Naive thymus-derived CD4-positive, alpha-beta T cell (primary cell): ENCODE measurements at places on chromosomes 12 and 14. TPM values are rescaled to one million over a fixed set of nuclear protein-coding genes. Genes with fewer than 3 reads are reported as not detected.

Gene KRT86
- polyA plus RNA-seq: not detected

Gene AKAP3
- 2.5 TPM for polyA plus RNA-seq

Gene ZNF605
- 1.6 TPM for polyA plus RNA-seq

Gene EML1
- not detected for polyA plus RNA-seq

Gene ADAMTS20
- not detected for polyA plus RNA-seq

Gene NID2
- polyA plus RNA-seq: not detected

Gene SRGAP1
- polyA plus RNA-seq: 0.07 TPM

Gene KRT83
- polyA plus RNA-seq: not detected

Gene POTEM
- polyA plus RNA-seq: not detected

Gene CCDC196
- not detected for polyA plus RNA-seq

DNA sequence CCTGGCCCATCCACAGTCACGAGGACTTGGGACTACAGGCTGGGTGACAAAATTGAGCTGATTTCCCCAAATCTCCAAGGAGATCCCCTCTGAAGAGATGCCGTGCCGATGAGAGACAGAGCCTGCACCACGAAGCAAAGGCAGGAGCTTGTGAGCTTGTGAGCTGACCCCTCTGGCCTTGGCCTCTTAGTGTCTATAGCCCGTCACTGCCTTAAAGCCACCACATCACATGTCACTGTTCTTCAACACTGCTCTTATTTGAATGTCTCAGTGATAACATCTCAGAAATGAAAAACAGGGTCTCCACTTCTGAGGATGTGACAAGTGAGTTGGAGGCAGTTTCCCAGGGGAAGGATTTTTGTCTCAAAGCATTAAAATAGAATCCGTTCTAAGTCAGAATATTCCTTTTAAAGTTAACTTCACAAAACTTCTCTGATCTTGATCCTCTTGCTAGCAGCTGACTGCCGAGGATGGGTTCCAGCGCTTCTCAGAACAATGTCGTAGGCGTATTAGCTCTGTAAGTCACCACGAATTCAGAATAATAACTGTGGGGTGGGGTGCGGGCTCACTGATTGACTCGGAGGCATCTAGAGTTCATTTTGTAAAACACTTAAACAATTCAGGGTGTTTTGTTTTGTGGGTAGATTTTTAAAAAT, 37.5 kb downstream of the CHST11 start:
- H3K4me1 ChIP-seq: peaks cover 72% of the 10 kb centered on the region
- peak; percentile 51 for DNase-seq
- no peaks in the 10 kb centered on the region for H3K36me3 ChIP-seq
- H3K27ac ChIP-seq: peak overlapping the region; percentile 42
- no peaks in the 10 kb centered on the region for H3K27me3 ChIP-seq
- H3K4me3 ChIP-seq: peak overlapping the region; percentile 18

- no peak overlapping the region for H3K27ac ChIP-seq
- H3K36me3 ChIP-seq: no peaks in the 10 kb centered on the region
- DNase-seq: no peak
- no peaks in the 10 kb centered on the region for H3K27me3 ChIP-seq
Measured at GRCh38 chr14:67882986-67883555, 63.5 kb downstream of the RAD51B start.

- peak overlapping the region; percentile 71 for H3K4me3 ChIP-seq
- H3K36me3 ChIP-seq: peaks cover 6% of the 10 kb centered on the region
- peaks cover 29% of the 10 kb centered on the region for H3K4me1 ChIP-seq
- DNase-seq: peak; percentile 82
Measured at GRCh38 chr12:112013601-112014402, 576 bp downstream of the ERP29 start.

DNA sequence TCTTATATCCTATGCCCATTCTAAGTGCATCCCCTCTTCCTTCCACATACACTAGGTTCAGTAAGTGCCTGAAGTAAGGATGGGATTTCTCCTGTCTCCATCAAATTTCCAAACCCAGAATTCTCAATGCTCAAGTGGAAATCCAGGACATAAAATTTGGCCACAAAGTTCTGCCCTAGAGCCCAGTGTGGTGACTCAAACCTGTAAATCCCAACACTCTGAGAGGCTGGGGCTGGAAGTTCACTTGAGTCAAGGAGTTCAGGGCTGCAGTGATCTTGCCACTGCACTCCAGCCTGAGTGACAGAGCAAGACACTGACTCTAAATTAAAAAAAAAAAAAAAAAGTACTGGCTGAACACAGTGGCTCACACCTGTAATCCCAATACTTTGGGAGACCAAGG, 4.5 kb upstream of the ARF3 start:
- H3K27me3 ChIP-seq: no peaks in the 10 kb centered on the region
- peaks cover 5% of the 10 kb centered on the region for H3K36me3 ChIP-seq
- no peak overlapping the region for H3K27ac ChIP-seq
- H3K4me3 ChIP-seq: no peak overlapping the region
- no peak for DNase-seq

GRCh38 chr12:122126713-122127597, 47.1 kb downstream of the IL31 start:
- H3K27ac ChIP-seq: no peak overlapping the region
- peaks cover 8% of the 10 kb centered on the region for H3K4me1 ChIP-seq
- H3K27me3 ChIP-seq: no peaks in the 10 kb centered on the region
- DNase-seq: no peak

DNA sequence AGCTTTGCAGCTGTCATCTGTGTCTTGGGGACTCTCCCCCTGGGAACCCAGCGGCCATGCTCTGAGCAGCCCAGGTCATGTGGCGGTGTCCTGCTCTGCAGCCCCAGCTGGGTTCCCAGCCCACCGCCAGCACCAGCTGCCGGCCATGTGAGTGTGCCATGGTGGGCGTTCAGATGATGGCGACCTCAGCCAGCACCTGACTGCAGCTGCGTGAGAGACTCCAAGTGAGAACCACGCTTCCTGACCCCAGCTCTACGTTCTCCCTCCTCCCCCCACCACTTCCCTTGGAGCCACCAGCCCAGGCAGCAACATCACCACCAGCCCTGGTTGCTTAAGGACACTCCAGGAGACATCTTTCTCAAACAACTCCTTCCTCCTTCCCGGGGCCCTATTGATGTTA, 68.8 kb downstream of the SLC24A4 start:
- no peak overlapping the region for H3K27ac ChIP-seq
- DNase-seq: no peak
- H3K4me3 ChIP-seq: no peak overlapping the region
- no peaks in the 10 kb centered on the region for H3K27me3 ChIP-seq
- H3K36me3 ChIP-seq: no peaks in the 10 kb centered on the region
- no peaks in the 10 kb centered on the region for H3K4me1 ChIP-seq

DNA sequence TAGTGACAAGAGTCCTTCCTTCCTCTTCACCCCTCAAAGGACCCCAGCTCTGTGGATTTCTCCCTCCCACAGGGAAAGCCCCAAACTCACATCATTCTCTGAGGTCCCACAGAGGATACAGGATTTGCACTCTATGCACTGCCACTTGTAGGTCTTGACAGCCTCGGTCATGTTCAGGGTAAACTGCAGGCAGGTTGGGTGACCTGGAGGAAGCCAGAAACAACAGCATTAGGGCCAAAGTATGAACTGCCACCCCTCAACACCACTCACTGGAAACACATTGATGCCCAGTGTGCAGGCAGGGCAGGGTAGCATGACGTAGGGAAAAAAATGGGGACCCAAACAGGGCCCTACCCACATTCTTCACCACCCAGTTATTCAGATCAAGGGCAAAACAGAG, 264.4 kb downstream of the DPF3 start:
- no peaks in the 10 kb centered on the region for H3K36me3 ChIP-seq
- no peak overlapping the region for H3K27ac ChIP-seq
- no peak for DNase-seq
- H3K4me3 ChIP-seq: no peak overlapping the region

- no peaks in the 10 kb centered on the region for H3K27me3 ChIP-seq
- peaks cover 84% of the 10 kb centered on the region for H3K4me1 ChIP-seq
- no peaks in the 10 kb centered on the region for H3K36me3 ChIP-seq
- H3K4me3 ChIP-seq: peak overlapping the region; percentile 92
Measured at GRCh38 chr12:6952121-6952862, 1.1 kb downstream of the PTPN6 start.

DNA sequence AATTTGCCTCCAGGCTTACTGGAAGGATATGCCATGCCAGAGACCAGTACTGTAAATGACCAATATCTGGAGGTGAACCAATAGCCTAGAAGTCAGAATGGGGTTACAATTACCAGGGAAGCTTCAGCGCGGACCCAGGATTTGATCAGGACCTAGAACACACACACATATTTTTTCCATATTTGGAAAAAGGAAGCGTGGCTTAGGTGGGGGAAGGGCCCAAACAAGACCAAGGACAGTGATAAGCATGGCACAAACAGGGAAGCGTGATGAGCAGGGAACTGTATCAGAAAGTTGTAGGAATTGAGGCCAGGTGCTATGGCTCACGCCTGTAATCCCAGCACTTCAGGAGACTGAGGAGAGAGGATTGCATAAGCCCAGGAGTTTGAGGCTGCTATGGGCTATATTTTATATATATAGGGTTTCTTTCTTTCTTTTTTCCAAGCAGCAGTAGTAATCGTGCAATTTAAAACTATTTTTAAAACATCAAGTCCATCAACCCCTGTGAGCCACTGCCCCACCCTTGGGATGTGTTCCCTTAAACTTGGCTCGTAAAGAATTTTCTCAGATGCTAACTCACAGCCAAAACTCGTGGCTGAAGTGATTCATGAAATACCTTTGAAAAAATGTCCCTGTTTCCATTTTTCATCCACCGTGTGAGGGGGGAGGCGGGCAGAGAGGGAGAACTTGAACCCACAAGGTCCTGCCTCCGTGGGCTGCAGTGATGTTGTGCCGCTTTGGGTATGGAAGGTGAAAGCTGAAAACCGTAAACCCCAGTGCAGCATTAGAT, 16.7 kb downstream of the HRK start:
- no peaks in the 10 kb centered on the region for H3K4me1 ChIP-seq
- H3K27me3 ChIP-seq: no peaks in the 10 kb centered on the region
- no peaks in the 10 kb centered on the region for H3K36me3 ChIP-seq

DNA sequence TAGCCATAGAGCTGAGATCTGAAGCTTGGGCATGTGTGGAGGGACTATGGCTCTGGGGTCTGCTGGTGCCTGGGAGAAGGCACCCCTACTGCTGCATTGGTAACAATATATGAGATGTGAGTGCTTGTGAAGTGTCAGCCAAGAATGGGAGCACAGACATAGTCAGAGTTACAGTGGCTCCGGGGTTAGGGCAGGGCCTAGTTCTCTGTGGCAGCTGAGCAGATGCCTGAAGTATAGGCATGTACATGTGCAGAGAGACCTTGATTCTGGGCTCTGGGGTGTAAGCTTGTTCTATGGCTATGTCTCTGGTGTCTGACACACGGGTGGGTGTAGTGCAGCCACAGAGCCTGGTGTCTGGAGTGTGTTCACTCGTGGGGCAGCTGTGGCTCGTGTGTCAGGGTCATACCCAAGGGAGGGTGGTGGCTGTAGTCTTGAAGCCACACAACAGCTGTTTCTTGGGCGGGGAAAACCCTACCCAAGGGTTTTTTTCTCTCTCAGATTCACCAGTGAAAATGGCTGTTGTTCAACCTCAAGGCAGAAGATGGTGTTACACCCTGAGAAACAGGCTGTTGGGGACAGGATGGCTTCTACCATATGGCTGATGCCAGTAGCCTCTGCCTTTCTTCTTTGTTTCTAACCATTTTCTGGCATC, 11.9 kb upstream of the TCL1A start:
- no peak overlapping the region for H3K4me3 ChIP-seq
- no peaks in the 10 kb centered on the region for H3K27me3 ChIP-seq
- no peaks in the 10 kb centered on the region for H3K4me1 ChIP-seq
- no peaks in the 10 kb centered on the region for H3K36me3 ChIP-seq

DNA sequence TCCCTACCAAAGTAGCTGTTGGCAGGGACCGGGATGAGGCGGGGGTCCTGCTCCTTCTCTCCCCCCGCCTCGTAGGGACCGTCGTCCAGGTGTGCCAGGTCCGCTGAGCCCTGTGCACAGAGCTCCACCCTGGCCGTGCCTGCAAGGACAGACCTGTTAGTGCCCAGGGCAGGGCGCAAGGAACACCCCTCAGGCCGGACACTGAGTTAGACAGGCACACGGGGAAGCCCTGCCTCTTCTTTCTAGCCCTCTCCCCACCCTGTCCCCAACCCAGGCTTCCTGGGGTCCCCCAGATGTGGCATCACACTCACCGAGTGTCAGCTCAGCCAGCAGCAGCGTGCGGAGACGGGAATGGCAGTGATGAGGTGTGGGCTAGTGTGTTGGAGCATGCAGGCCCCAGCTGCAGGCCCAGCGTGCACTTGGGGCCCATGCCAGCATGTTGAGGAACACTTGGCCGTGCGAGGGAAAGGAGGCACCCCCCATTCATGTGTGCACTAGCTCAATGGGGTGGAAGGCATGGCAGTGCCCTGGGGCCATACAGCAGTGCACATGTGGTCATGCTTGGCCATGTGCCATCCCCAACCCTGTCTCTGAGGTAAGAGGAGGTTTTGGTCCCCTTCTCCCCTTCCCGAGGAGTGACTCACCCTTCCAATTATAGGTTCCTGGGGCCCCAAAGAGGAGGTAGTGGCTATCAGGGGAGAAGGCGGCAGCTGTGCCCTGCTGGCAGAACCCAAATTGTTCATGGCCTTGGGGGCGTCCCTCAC, 7.3 kb downstream of the ITGA7 start:
- H3K27me3 ChIP-seq: no peaks in the 10 kb centered on the region
- no peak overlapping the region for H3K4me3 ChIP-seq
- no peaks in the 10 kb centered on the region for H3K36me3 ChIP-seq
- no peaks in the 10 kb centered on the region for H3K4me1 ChIP-seq

DNA sequence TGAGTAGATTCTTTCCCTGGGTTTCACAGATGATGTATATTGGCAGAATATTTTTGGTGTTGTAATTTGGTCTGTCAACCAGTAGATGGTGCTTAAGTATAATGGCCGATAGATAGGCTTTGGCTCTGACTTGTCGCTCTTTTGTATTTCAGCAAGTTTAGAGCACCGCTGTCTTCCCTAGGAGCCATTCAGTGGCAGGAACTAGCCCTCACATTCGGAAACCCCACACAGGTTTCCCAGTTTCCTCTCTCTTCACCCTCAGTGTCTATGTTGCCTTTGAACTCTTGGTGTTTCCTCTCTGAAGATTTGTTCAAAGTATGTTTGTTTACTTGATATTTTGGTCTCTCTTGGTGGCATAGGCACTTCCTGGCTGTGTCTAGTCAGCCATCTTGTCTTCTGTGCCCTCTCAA, 102.2 kb downstream of the GPHN start:
- peak; percentile 5 for DNase-seq
- H3K4me1 ChIP-seq: no peaks in the 10 kb centered on the region
- H3K36me3 ChIP-seq: no peaks in the 10 kb centered on the region
- H3K27me3 ChIP-seq: no peaks in the 10 kb centered on the region
- no peak overlapping the region for H3K4me3 ChIP-seq

DNA sequence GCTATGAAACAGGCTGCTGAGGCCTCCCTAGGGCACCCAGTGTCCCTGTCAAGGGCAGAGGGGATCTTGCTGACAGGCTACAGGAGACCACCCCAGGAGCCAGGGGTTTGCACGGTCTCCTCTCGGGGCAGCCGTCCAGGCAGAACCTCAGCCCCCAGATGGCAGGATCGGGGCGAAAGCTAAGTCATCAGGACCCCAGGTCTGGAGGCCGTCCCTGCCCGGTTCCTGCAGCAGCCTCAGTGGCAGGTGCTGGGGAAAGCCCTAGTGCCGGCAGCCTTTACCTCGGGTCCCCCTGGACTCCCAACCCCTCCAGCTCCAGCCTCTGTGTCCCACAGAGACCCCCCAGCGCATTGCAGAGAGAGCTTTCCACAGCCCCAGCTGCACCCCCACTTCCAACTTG, 103.8 kb upstream of the C14orf180 start:
- H3K4me1 ChIP-seq: no peaks in the 10 kb centered on the region
- no peak overlapping the region for H3K27ac ChIP-seq
- no peak for DNase-seq
- H3K27me3 ChIP-seq: no peaks in the 10 kb centered on the region
- H3K4me3 ChIP-seq: no peak overlapping the region
- no peaks in the 10 kb centered on the region for H3K36me3 ChIP-seq
